Renal cortex interstitium (tissue), 15 donors: ENCODE measurements at places on chromosomes 6 and 20. TPM values are rescaled to one million over a fixed set of nuclear protein-coding genes. Genes with fewer than 3 reads are reported as not detected.
A peak's percentile ranks its signal among the peaks of the same experiment; 100 is the strongest.

- no peak for DNase-seq
Observed at GRCh38 chr6:52566853-52567279, 10.0 kb downstream of the TRAM2 start.

DNA sequence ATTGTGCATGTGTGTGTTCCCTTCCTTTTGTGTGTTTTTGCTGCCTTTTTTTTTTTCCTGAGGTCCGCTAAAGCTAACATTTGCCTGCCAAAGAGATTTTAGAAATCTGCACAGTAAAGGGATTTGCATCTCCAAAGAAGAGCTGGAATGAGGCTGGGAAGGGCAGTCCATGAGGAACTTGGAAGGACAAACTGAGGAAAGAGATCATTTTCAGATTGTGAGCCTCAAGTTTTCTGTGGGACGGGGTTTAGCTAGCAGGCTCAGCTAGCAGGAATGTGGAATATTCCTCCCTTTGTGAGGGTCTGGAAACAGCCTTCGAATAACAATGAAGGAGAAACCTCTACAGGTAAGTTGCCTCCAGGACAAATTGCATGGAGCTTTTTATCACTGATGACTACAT lies 3.8 kb downstream of the INSM1 start:
- no peak for DNase-seq

DNA sequence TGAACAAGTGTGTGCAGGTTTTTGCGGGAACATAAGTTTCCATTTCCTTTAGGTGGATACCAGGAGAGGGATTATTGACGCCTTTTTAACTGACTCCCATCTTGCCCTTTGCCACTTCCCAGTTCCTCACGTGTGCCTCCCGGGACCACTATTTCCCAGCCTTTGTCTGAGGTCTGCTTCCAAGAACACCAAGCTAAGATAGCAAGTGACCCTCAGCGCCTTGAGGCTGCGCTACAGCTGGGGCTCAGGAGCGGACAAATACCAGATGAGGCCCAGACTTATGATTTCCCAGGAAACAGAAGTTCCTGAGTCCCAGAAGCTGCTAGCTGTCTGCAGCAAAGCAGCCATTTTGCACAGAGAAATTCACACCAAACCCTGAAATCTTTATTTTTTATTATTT lies 216.7 kb downstream of the SYNDIG1 start:
- no peak for DNase-seq

DNA sequence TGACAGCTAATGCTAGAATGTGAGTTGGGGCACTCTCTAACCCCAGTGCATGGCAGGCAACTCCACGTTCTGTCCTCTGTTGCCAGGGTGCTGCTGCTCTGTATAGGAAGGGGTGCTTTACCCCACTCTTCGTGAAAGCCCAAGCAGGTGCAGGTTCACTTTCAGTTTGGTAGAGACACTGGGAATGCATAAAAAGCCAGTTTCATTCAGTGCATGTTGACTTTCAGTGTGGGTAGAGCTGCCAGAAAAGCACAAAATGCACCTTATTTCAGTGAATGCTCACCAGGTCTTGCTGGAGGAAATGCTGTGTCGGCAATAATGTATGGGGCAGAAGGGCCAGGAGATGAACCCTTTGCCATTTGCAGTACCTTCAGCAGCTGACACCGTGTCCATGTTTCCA lies 62.1 kb upstream of the ADGRB3 start:
- DNase-seq, result no peak

DNA sequence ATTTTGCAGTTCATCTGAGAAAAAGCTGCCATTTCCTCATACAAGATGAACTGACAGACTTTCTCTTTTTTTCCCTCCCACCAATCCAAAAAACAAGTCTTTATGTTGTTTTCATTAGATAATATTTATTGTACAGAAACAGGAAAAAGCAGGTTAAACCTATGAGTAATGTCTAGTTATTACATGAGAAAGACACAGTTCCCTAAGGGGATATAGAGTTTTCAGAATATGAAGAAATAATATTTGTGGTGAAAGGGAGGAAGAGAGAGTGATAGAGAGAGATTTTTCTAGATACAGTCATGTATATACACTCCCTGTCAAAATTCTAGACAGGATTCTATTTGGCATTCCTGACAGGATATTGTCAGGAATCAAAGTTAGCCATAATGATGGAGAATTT lies 392.4 kb downstream of the BMP2 start:
- DNase-seq, result no peak

- DNase-seq, result no peak
Observed at GRCh38 chr6:169843991-169844390, 92.6 kb downstream of the ERMARD start.

DNA sequence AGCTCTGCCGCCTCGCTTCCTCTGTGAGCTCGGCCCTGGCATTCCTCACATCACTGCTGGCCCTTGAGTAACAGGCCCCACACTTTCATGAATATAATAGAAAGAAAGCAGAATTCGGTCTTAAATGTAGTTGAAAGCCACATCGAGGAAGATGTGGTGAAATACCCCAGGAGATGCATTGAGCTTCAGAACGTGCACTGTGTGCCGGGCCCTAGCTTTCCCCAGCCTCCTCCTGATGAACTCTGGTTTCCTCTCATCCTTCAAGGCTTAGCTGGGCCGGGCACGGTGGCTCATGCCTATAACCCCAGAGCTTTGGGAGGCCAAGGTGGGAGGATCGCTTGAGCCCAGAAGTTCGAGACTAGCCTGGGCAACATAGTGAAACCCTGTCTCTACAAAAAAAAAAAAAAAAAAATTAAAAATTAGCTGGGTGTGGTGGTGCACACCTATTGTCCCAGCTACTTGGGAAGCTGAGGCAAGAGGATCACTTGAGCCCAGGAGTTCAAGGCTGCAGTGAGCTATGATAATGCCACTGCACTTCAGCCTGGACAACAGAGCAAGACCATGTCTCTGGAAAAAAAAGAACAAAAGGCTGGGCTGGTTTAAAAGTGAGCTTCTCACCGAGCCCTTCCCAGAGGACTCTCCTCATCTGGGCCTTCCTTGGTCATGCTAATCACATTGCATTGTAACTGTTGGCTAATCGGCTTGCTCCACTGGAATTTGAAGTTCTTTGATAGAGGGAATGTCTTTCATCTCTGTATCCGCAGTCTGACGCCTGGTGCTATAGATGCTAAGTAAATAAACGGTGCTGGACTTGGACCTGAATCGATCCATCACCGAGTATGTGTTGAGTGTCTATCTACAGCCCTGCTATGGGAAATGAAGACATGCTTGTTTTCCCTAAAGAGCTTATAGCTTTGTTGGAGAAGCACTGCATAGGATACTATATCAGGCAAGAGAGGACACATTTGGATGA lies 43.8 kb upstream of the FOXQ1 start:
- no peak for DNase-seq

- DNase-seq, result no peak
Observed at GRCh38 chr6:124494956-124495664, 467.1 kb upstream of the RNF217 start.

DNA sequence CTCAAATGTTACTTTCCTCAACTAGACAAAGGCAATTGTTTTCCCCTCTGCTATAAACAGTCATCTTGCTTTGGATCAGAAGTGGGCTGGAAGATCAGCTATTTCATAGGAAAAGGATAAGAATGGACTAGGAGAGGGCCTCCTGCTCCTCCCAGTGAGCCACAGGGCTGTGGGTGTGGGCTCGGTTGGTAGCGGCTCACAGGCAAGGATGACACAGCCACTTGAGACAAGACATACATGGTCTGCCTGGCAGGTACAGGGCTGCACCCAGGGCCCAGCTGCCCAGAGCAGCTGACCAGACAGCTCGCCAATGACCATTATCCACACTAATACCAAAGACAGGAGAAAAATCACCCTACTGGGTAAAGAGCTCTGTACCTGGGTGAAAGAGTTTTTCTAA lies 9.0 kb upstream of the SLA2 start:
- DNase-seq, result no peak

GRCh38 chr6:73452107-73452461 lies at the start of gene CGAS:
Gene CGAS (minus strand): TSS chr6:73452297. CDS start chr6:73452181, 116 bp downstream.
- no peak for DNase-seq

GRCh38 chr6:13914351-13914750 lies 10.4 kb upstream of the RNF182 start:
- DNase-seq, result no peak

DNA sequence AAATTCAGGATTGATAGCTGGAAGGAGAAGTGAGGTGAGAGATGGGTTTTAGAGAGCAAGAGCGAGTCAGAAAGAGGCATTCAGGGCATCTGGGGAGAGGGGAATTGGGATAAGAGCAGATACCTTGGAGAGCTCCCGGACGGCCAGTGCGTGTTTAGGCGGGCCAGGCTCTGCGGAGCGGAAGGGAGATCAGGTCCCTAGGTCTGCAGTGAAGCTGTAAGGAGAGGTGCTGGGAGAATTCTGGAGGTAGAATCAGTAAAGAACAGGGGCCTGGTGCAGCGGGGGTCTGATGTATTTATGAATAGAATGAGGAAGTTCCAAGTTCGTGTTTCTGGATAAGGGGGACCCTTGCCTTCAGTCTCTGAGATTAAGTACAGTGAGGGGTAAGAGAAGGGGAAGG lies 47.4 kb upstream of the FAM83D start:
- DNase-seq, result peak; percentile 52

DNA sequence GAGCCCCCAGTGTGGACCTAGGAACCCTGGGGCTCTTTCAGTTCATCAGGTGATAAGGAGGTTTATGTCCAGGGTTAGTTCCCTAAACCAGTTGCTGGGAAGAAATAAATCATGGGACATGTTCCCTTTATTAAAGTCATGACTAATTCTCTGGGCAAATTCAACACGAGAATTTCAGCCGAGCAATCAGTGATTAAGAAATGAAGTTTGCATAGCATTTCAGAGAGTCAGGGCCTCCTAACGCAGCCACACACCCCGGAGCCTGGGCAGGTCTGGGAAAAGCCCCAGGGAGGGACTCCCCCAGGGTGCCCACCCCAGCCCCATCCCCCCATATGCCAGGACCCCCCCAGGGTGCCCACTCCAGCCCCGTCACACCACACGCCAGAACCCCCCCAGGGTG lies 20.1 kb downstream of the SLCO4A1 start:
- DNase-seq, result no peak

DNA sequence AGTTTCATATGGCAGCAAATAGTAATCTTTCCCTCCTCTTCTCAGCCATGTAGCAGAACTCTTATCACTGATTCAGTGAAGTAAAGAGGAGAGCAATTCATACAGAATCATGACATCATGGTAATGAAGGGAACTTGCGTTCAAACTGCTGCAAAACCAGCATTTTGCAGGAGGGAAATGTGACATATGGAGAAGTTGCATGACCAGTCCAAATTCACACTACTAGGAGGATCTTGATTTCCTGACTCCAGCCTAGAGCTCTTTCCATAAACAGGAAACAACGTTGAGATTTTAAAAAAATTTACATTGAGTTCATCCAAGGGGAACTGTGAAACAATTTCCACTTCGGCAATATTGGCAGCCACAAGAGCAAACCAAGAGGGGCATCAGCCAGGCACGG lies 63.8 kb downstream of the MBOAT1 start:
- DNase-seq, result no peak

DNA sequence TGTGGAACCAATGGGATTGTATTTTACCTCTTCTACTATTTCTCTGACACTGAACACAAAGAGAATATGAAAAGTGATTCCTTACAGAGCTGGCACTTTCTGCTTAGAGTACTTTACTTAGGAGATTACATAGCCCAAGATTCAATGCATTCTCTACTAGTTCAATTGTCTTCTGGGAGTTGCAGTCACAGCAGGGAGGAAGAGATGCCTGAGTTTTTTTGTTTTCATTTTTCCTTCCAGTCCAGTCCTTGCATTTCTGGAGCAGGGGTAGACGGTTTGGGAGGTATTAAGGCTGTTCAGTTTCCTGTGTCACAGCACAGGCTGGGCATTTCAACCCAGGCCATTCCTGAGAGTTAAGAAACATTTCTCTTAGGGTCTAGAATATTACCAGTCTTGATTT lies 42.0 kb upstream of the SLC2A12 start:
- DNase-seq, result no peak

DNA sequence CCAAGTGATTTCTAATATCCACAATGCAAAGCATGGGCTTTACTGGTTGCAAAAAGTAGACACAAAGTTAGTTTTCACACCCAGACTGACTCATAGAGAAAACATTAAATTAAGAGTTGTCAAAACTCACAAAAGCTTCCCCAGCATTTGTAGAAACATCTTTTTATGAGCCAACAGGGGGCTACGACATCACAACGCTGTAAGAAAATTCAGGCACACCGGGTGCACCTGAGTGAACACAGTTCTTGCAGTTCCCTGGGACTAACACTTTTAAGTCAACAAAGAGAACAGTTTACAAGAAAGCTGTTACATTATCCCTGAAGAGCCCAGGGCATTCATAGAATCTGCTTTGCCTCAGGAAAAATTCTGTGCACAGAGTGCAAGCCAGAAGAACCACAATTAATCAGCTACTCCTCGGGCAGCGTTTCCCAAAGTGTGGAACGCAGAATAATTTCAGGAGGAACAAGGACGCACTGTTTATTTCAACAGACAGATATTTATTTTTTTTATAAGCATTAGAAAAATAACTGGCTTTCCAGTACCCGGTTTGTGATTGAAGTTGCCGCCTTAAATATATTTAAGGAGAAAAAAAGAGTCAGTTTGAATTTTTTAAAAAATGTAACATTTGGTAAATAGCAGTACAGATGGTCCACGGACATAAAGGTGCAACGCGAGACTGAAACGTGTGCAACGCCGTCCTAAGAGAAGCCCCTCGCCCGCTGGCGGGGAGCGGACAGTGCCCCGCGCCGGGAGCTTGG lies 1.2 kb downstream of the NCOA5 start:
- no peak for DNase-seq

- DNase-seq, result no peak
Observed at GRCh38 chr6:1678201-1678600, 68.5 kb downstream of the FOXC1 start.

DNA sequence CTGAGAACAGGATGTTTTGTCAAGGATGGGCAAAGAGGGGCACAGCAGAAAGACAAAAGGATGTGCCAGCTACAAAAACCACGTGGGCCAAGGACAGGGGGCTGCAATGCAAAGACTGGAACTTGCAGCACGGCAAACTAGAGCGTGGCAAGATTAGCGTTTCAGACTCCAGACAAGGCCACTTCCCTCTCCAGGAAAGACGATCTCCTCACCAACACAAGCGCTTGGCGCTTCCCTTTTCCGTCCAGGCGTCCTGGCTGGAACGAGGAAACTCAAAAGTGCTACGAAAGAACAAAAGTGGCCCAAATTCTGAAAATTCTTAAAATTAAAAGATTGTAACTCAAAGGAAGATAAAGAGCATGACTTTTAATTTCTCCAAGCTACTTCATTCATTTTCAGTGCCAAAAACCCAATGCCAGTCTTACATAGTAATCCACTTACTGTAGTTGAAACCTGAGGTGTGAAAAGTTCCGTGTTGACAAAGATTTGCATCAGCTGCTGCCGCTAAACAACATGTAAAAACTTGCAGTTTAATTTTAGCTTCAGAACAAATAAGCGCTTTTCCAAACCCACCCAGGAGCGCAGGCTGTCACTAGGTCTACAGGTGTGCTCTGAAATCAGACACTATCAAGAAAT lies 207.1 kb upstream of the RREB1 start:
- no peak for DNase-seq

Gene RNF114
- 66.1 TPM for polyA plus RNA-seq

Gene FGD2
- 2.7 TPM for polyA plus RNA-seq

Gene PROKR2
- 0.26 TPM for polyA plus RNA-seq

Gene TCF21
- polyA plus RNA-seq, result 183 TPM

Gene CLVS2
- polyA plus RNA-seq, result 0.29 TPM
